ENCODE measurements at places on chromosomes 7 and 10.

GRCh38 chr7:83096065-83096580 lies 66.6 kb downstream of the PCLO start:
- no peak for DNase-seq

DNA sequence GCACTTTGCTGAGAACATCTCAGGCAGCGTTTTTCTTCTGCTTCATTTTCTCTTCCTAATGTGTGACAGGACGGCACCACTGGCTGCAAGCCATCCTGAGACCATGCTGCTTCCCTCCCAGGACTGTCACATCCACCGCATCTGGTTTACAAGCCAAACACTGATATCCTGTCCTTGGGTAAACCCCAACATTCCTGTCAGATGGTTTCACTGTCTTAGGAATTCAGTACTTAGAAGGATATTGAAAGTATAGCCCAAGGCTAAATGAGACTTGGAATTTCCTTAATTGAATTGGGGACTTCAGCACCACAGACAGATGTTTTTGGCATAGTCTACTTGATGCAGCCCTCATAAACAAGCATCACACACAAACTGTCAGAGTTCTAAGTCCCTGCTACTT lies 74.2 kb upstream of the PLXNA4 start:
- no peak for DNase-seq

DNA sequence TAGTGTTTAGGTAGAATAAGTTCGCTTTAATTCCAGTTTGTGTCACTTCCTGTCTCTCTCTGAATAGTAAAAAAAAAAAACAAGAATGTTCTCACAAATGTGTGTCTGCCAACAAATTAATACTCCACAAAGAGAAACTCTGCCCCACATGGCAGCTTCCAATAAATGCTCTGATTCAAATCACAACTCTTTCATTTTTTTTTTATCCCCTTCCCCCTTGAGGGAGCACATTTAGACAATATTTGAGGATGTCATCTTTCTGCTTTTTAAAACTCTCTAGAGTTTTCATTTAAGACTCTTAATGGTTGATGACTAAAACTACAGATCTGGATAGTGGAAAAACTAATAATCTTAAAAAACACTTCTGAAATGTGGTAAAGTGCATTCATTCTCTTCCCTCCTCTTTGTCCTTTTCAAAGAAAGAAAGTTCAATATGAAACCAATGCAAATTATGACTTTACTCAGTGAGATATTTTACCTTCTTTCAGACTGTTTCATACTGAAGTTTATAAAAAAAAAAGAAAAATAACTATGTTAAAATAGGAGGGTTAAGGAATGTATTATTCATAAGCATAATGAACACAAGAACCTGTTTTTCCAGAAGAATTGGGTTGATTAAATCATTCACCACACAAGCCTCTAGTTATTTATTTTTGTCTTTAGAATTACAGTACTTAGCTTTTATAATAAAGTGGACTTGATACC lies 42.3 kb downstream of the ARID5B start:
- DNase-seq, result no peak

GRCh38 chr7:158651968-158652565 lies 52.5 kb downstream of the NCAPG2 start:
- DNase-seq, result no peak

DNA sequence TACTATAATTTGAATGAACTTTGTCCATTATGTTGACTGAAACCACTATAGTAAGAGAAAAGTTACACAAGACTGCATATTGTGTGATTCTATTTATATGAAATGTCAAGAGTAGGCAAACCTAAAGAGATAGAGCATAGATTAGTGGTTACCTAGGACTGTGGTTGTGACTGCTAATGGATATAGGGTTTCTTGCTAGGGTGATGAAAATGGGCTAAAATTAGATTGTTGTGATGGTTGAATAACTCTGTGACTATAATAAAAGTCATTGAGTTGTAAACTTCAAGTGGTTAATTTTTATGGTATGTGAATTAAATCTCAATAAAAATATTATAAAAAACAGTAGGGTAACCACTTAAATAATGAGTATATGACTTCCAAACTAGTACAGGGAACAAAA lies 142.9 kb upstream of the AHR start:
- no peak for DNase-seq

- DNase-seq, result no peak
Measured at GRCh38 chr10:33487014-33487776, 152.7 kb upstream of the NRP1 start.

GRCh38 chr10:83673316-83673715 lies 466.0 kb upstream of the GHITM start:
- DNase-seq, result no peak

DNA sequence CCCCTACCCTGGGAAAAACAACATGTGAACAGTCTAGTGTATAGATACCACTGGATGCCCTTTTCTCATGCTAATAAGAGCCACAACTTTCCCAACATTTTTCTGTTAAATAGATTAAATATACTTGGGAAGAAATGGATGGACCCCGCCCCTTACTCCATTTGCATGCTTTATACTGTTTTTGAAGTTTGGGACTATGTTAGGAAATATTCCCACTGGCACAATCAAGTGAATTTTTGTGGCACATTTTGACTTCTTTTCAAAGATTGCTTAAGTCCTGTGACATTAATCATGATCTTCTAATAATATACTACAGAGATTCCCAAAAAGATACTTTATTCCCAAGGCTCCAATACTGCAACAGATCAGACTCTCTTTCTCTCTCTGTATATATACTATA lies 216.6 kb downstream of the TWIST1 start:
- DNase-seq, result no peak

DNA sequence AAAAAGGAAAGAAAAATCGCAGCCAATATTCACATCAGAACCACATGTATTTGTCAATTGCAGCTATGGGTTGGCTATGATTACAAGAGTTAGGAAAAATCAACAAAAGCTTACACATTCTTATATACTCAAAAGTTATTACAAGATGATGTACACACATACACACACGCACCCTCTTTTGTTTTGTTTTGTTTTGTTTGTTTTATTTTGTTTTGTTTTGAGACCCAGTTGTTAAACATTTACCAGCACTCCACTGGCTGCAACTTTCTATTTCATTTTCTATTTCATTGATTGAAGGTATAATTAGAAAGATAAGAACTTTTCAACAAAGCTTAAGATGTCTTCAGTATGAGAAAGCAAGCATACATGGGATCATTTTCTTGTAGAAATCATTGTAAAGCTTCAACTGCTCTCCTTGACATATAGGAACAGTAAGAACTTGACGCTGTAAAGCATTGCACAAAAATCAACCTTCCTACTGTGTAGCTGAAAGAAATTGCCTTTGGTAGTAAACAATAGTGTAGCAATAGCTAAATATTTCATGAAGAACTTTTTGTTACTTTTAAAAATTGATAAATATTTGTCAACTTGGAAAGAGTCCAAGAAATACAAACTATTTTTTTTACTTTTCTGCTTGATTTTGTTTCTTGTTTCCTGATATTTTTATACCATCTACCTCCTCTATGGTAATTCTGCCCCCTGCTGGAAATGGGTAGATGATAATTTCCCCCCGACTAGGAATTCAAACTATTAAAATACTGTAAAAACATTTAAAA lies 205.9 kb downstream of the MBL2 start:
- no peak for DNase-seq

DNA sequence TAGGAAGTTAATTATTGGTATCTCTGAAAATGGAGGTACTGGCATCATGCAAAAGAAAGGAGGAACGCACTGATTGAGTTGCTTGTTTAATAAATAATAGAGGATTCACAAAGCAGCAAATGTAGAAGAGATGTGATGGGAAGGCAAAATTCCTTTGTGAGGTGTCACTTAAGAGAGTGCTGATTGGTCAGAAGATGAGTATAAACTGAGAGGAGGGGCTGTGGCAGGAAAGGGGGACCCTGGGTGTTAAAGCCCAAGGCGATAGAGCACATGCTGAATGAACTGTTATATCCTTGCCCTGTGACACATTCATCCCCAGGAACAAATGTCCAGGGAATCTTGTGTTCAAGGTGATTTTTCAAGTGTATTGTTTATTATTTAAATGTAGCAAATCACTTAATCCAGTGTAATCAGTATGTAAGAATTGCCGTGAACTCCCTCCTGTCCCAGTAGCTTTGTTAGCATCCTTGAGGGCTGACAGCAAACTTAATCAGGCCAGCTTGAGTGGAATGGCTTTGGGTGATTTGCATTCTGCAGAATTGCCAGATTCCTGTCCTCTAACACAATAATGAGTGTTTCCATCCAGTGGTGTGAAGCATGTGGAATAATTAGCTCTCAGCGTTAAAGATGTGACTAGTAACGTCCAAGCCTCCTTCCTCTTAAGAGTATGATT lies 111.9 kb downstream of the CHN2 start:
- no peak for DNase-seq

DNA sequence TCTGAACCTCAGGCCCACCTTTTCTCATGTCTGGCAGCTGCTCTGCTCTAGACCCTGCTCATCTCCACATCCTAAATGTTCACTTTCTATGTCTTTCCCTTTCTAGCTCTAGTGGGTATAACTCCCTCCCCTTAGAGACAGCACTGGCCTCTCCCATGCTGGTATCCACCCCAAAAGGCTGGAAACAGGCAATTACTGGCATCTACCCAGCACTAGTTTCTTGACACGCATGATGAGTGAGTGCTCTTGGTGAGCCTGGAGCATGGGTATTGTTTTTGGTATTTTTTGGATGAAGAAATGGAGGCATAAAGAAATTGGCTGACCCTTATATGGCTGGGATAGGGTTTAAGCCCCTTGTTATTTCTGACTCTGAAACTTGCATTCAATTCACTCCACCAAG lies 156.0 kb downstream of the EGFR start:
- DNase-seq, result no peak

DNA sequence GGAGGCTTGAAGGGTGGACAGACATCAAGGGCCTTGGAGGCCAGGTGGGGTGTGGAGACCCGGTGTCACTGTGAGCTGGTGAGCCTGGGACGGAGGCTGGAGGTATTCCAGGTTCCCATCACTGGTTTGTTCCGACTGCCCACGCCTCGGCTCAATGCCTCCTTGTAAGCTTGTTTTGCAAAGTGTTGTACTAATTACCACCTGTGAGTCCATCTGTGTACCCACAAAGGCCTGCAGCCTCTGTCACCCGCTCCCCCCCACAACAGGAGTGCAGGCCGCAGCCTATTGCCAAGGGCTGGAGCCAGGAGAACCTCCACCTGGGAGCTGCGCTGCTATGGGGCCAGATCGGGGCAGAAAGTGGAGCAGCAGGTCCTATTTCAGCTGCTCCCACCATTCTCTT lies 521.8 kb upstream of the DPP6 start:
- no peak for DNase-seq

DNA sequence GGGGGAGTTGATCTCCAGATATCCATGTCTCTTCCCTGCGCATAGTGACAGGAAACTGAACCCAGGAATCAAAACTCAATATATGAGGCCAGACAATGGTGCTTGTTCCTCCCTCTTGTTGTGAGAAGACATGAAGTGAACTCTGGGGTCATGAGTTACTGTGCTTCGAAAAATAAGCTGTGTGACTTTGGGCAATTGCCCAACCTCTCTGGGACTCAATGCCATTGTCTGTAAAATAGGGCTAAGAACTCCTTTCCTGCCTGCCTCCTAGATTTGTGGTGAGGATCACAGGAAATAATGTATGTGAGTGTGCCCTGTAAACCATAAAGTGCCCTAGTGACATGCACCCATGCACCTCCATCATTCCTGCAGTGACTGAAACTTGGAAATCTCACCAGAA lies 48.4 kb downstream of the SYPL1 start:
- DNase-seq, result no peak

DNA sequence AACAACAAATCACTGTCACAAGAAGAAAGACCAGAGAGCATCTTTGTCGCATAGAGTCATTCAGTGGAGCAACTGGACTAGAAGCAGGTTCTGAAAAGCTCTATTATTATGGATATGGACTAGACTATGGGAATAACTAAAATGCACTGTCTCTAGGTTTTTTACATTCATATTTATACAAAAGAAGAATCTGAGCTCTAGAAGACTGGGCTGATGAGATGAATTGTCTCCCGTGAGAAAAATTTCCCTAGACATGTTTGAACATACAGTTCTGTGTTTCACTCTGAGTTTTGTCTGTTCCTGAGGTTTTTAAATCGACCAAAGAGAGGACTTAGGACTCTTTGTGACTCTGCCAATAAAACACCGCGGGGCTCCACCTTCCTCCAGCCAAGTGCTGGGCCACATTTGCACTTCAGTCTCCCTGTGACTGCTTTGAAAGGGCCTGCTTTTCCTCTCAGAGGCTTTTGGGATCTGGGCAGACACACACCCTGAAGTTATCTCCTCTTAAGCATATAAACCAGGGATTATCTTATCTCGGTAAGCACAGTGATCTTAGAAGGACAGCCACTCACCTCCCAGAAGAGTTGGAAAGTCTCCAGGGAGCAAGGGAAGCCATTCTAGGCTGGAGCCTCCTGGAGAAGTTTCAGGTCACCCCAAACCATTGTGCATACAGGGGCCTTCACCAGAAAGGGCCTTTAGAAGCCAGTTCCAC lies 101.0 kb upstream of the JCAD start:
- no peak for DNase-seq

DNA sequence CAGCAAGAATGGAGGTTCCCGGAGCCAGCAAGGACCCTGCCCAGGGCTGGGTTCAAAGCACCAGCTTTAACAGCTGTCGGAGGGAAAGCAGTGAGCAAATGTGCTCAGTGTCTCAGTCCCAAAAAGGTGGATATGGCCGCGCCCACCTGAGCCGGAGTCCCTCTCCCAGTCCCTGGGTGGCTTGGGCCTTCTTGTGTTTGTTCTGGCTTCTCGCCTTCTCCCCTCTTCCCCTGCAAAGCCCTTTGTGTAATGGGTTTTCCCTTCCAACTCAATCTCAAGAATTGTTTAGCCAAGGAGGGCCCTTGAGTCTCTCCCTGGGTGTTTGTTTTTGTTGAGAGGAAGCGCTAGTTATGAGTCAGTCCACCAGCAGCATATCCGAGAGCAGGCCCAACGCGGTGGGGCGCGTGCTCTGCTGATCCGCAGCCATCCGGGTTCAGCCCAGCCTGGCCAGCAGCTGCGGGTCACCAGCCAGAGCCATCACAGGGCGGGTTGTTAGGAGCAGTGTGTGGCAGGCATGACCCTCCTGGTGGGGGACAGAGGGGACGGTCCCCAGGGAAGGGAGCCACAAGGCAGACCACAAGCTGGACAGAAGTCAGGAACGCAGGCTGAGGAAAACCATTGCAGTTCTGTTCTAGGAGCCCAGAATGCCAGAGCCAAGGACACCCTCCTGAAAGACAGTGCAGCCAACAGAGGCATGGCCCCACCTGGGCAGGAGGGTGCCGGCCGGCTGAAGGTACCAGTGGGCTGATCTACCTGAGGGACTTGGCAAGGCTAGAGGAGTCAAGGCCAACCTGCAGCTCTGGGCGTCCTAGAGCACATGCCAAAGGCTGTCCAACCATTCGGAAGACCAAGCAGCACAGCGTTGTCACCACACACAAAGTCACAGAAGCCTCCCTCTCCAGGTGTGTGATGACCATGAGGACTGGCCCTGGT lies 21.3 kb downstream of the CALML3 start:
- DNase-seq, result no peak

GRCh38 chr7:4959893-4960292 lies 906 bp upstream of the MMD2 start:
- DNase-seq, result no peak

DNA sequence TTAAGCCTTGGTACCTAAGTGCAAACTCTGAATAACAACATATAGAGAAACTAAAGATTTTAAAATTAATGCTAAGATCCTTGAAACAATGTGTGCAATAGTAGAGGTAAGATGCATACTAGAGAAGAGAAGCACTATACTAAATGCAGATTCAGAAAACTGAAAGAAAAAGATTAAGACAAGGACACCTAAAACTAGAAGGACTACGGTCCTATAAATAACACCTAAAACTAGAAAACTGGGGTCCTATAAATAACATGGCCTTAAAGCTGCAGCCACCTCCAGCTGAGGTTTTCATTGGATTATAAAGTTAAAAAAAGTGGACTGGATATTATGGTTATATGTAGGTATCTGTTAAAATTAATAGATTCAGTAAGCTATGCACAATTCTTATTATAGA lies 320.9 kb downstream of the IPMK start:
- no peak for DNase-seq

All from effector CD4-positive, alpha-beta T cell (primary cell).